ENCODE measurements at places on chromosomes 4 and X. TPM values are rescaled to one million over a fixed set of nuclear protein-coding genes. Genes with fewer than 3 reads are reported as not detected.

CASP6 gene
- total RNA-seq = 17.3 TPM

TRIM75 gene
- total RNA-seq = not detected

ABLIM2 gene
- 2.7 TPM for total RNA-seq

LPAR4 gene
- 0.33 TPM for total RNA-seq

CFAP299 gene
- total RNA-seq = 2.9 TPM

FBXL5 gene
- 125 TPM for total RNA-seq
